NB4 (cell line): ENCODE measurements at places on chromosomes 2 and 18.

- no peak for DNase-seq
Observed at GRCh38 chr2:33223856-33224255, 252.6 kb upstream of the RASGRP3 start.

GRCh38 chr18:31261792-31262582 lies 56.0 kb upstream of the DSG1 start:
- DNase-seq, result no peak

DNA sequence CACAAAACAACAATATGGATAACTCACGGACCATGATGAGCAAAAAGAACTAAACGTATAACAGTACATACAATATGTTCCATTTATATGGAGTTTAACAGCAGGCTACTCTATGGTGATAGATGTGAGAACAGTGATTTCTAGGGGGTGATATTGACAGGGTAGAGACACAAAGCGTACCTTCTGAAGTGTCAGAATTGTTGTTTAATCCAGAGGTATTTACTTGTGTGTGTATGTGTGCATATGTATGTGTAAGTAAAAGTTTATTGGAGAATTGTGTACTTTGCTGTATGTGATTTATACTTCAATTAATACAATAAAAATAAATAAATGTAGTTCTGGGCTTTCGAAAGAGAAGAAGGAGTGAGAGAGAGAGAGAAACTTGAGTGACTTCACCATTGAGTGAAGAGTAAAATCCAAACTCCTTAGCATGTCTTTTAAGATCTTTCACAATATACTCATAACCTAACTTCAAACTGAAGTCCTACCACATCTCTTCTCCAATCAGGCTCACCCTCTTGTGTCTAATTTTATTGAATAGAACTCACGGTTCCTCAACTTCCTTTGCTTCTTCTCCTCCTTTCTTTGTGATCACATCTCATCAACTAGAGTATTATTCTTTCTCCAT lies 126.0 kb upstream of the KLF7 start:
- no peak for DNase-seq

GRCh38 chr18:10090668-10091067 lies 176.9 kb downstream of the VAPA start:
- no peak for DNase-seq

- no peak for DNase-seq
Observed at GRCh38 chr2:98453531-98453930, 8.9 kb downstream of the INPP4A start.

GRCh38 chr2:183898641-183899040 lies 699.7 kb upstream of the ZNF804A start:
- no peak for DNase-seq

DNA sequence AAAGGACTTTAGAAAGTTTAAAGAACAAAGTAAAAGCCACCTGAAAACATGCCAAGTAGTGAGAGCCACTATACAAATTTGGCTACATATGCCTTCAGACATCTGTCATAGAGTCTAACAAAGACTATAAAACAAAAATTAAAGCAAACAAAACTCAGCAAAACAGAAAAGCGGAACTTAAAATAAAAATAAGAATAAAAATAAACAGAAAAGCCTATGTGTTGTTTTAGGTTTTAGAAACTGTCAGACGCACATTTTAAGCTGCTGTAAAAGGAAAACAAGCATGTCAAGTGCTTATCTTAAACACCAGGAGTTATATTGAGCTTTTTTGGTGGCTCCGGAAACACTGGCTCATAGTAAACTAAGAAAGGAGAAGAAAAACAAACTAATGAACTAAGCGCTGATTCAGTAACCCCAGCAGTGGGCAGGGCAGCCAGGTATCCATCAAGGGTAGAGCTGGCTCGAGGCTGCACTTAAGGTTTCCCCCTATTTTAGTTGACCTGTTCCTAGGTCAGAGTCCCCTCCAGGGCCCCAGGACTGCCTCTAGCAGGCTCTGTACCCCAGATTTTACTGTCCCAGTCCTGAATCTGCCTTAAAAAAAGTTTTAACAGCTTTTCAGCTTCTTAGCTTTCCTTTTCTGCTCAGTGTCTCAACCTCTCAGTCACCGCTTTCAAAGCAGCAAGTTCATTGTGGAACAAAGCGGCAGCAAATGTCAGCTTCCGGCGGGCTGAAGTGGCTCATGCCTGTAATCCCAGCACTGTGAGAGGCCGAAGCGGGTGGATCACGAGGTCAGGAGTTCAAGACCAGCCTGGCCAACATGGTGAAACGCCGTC lies 15.4 kb upstream of the RMC1 start:
- no peak for DNase-seq

GRCh38 chr2:179768765-179769164 lies 92.6 kb downstream of the ZNF385B start:
- no peak for DNase-seq

DNA sequence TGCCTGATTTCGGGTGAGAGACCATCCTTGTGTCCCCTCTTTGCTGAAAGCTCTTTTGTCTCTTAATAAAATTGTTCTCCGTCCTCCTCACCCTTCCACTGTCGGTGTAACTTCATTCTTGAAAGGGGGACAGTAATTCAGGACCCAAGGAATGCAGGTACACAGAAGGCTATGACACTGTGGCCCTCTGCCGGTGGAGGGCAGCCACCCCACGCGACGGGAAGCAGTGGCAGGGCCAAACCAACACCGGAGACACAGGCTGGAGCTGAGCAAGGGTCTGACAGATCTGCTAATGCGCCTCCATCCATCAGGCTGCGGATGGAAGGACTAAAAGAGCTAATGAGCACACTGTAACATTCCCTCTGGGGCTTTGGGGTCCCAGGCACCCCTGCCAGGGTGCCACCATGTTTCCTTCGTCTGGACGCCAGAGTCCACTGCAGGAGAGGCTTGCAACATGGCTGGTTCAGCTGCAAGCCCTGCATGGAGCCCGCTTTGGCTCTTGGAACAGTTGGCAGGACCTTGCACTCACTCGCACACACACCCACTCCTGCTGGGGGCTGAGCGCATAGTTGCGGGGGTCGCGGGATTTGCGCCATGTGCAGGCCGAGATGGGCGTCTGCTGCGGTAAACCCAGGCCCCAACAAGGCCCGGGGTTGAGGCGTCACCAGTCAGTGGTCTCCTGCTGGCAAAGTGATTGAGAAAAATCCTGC lies 544.1 kb upstream of the CDH7 start:
- no peak for DNase-seq

DNA sequence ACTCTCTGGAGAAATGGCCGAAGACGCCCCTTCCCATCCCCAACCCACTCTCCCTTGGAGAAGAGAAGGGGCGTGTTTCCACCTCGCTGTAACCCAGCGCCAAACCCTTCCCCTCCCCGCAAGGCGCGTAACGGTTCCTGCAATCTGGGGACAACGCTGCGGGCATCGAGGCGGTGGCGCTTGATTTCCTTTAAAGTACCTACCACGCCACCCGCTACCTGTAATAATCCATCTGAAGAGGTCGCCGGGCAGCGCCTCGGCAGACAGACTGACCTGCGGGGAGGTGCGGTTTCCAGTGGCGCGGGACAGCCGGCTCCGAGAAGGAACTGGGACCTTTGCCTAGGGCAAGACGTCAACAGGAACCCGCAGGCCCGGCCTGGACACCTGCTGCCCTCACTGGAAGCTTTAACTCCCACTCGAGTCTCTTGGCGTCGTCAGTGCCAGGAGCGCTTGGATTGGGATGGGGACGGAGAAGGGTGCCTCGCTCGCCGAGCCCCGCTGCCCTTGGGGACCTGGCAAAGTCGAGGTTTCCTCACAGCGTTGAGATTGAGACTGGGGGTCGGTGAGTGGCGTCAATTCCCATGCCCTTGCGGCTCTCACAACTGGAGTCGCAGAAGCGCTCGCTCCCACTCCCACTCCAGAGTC lies at the start of gene CYP1B1:
Gene CYP1B1 (minus strand): TSS at position 645 of the 645 bp plus-strand sequence. CDS start 763 bp downstream, outside the sequence.
- peak; percentile 63 for DNase-seq

DNA sequence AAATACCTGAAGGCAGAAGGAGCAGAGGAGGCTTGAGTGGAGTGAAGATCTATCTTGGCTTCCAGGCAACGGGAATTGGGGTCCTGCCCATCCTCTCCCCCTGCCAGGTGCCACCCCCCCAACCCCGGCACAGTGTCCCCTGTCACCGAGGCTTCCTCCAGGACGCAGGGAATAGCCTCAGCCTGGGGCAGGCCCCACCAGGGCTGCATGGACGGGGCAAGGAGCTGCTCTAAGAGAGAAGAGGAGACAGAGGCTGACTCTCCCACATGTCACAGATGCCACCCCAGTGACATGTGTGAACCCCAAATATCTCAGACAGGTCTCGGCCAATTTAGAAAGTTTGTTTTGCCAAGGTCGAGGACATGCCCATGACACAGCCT lies 42.1 kb downstream of the PXDN start:
- DNase-seq, result no peak

DNA sequence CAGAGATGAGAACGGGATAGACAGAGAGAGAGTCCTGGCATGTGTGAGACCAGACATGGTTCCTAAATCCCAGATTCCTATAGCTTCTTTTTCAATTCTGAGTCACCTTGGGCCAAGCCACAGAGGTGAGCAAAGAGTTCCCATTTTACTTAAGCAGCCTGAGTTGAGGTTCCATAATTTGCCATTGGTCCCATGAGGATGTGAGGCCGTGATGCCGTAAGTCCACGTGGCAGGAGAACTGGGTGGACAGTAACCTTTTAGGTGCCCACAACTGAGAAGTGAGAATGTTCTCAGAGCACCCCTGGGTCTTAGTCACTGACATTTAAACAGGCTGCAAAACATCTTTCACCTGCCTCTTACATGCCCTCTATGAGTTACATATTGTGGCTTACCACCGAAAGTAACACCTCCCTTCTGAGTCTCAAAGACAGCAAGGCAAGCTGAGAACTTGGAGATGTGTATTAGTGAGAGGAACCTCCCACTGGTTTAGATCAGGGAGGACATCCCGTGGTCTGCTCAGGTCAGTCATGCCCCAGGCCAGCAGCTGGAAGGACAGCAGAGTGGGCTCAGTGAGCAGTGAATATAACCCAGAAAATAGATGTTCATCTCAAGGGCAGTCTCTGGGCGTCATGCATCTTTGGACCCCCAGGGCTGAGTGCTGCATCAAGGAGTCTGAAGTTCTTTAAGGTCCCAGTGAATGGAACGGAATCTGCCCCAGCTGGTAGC lies 127.9 kb upstream of the LGALSL start:
- DNase-seq, result no peak

DNA sequence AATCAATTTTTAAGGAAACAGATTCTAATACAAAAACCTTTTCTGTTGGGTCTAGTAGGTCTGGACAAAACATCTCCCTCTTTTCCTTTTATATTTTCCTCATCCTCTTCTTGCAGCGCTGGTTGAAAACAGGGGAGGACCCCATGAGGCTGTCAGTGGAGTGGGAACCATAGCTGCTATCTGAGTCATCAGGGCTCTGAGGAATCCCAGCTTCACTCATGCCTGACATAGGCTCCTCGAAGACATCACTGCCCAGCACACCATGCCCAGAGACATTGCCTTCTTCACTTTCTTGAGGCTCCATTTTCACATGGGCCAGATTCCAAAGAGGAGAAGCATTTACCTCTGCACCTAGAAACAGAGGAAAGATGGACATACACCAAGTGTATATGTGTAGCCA lies 10.0 kb downstream of the SUPT7L start:
- DNase-seq, result no peak
